ENCODE measurements at places on chromosomes 6 and 20.

- peaks cover 54% of the 10 kb centered on the region for H3K36me3 ChIP-seq
- peak overlapping the region; percentile 62 for H3K4me3 ChIP-seq
- H3K4me1 ChIP-seq = no peaks in the 10 kb centered on the region
- H3K27ac ChIP-seq = no peak overlapping the region
Observed at GRCh38 chr6:169654598-169655391, 47.0 kb downstream of the WDR27 start.

- no peaks in the 10 kb centered on the region for H3K27me3 ChIP-seq
- no peaks in the 10 kb centered on the region for H3K36me3 ChIP-seq
- H3K4me1 ChIP-seq = no peaks in the 10 kb centered on the region
- no peak for DNase-seq
Observed at GRCh38 chr6:18439581-18439980, 52.4 kb downstream of the RNF144B start.

GRCh38 chr6:75850026-75850833, 101.2 kb downstream of the MYO6 start:
- peaks cover 12% of the 10 kb centered on the region for H3K36me3 ChIP-seq
- H3K4me3 ChIP-seq = no peak overlapping the region
- peak overlapping the region; percentile 77 for H3K27ac ChIP-seq
- DNase-seq = no peak
- H3K27me3 ChIP-seq = peaks cover 2% of the 10 kb centered on the region

DNA sequence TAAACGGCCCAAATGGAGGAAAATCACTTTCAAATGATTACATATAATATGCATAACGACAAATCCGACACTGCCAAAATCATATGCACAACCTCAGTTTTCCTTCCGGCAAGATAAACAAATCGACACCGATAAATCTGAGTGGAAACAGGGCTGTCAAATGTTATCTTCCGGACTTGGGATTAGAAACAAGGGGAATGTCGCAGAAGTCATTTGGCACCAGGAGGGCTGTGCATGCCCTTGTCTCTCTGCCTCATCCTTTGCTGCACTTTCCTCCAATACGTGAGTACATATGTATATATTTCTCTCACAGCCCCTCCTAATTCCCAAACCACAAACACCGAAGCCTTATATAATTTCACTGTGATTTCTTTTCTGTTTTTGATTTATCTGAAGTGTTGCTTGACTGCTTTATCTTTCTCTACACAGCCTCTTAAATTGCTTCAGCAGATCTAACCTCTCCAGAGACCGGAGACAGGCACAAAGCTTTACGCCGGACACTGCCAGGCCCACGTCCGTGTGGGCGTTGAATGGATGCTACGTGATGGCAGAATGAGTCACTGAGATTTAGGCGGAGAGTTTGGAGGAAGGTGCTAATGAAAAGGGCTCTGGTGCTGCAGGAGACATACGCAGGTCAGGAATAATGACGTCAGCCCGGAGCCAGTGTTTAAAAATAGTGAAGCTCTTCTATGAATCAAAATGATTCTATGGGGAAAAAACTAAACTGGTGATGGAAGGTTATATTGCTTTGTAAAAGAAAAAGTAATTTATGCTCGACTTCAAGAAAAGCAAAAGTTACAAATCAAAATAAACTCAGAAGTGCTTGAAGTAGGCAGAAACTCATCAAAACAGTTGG, 21.0 kb upstream of the PRELID3B start:
- no peak for DNase-seq
- no peaks in the 10 kb centered on the region for H3K36me3 ChIP-seq
- H3K4me3 ChIP-seq = no peak overlapping the region
- H3K4me1 ChIP-seq = no peaks in the 10 kb centered on the region
- no peaks in the 10 kb centered on the region for H3K27me3 ChIP-seq

DNA sequence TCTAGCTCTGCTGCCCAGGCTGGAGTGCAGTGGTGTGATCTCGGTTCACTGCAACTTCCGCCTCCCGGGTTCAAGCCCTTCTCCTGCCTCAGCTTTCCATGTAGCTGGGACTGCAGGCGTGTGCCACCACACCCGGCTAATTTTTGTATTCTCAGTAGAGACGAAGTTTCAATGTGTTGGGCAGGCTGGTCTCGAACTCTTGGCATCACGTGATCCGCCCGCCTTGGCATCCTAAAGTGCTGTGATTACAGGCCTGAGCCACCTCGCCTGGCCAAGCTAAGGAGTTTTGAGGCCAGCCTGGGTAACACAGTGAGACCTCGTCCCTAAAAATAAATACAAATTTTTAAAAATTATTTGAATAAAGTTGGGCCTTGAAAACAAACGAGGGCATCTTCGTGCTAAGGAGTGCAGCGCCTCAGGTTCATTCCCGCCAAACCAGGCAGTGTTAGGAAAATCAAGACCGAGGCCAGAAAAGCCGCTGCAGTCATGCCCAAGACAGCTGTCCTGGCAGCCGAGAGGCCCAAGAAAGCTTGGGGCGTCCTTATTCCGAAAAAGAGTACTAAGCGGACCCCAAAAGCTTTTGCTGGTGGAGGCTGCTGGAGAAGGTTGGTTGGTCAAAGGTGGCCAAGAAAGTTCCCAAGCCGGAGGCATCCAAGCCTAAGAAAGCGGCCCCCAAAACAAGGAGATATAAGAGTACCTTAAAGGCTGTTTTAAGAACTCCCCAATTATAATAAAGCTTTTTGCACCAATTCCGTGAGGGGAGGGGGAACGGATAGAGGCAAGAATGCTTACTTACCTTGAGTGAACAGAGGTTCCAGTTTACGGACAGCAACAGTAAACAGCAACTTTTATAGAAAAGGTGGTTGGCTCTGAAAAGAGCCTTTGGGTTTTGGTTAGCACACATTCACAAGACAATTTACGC, 109.0 kb downstream of the HFE start:
- peak overlapping the region; percentile 96 for H3K4me3 ChIP-seq
- no peaks in the 10 kb centered on the region for H3K36me3 ChIP-seq
- peaks cover 29% of the 10 kb centered on the region for H3K4me1 ChIP-seq

- H3K27me3 ChIP-seq = peaks cover 5% of the 10 kb centered on the region
- peak overlapping the region; percentile 37 for H3K27ac ChIP-seq
- H3K36me3 ChIP-seq = no peaks in the 10 kb centered on the region
- H3K4me3 ChIP-seq = peak overlapping the region; percentile 1
Observed at GRCh38 chr6:3987053-3987452, 91.9 kb downstream of the FAM217A start.

DNA sequence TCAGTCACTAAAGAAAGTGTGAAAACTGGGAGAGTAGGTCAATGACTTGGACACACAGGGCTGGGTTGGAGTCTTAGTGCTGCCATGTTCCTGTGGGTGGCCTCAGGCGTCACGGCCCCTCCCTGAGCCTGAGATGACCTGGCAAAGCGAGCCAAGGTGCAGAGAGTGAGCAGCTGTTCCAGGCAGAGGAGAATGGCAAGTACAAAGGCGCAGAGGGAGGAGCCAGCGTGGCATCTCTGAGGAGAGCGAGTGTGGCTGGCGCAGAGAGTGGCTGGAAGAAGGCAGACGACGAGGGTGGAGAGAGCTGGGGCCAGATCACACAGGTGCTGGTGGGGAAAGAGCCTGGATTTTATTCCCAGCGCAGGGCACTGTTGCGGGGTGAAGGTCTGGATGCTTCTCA, 20.6 kb upstream of the CHMP4B start:
- peak overlapping the region; percentile 70 for H3K4me3 ChIP-seq
- H3K36me3 ChIP-seq = peaks cover 5% of the 10 kb centered on the region
- no peaks in the 10 kb centered on the region for H3K27me3 ChIP-seq
- no peak overlapping the region for H3K27ac ChIP-seq
- H3K4me1 ChIP-seq = peaks cover 40% of the 10 kb centered on the region

- peak; percentile 41 for DNase-seq
- no peak overlapping the region for H3K27ac ChIP-seq
- no peak overlapping the region for H3K4me3 ChIP-seq
- peaks cover 16% of the 10 kb centered on the region for H3K27me3 ChIP-seq
Observed at GRCh38 chr6:33975661-33976436, 170.0 kb downstream of the GRM4 start.

GRCh38 chr6:28981431-28981832, 23.7 kb downstream of the ZNF311 start:
- H3K36me3 ChIP-seq = peaks cover 5% of the 10 kb centered on the region
- peaks cover 57% of the 10 kb centered on the region for H3K4me1 ChIP-seq
- peaks cover 17% of the 10 kb centered on the region for H3K27me3 ChIP-seq
- H3K27ac ChIP-seq = peak overlapping the region; percentile 90
- peak; percentile 74 for DNase-seq

DNA sequence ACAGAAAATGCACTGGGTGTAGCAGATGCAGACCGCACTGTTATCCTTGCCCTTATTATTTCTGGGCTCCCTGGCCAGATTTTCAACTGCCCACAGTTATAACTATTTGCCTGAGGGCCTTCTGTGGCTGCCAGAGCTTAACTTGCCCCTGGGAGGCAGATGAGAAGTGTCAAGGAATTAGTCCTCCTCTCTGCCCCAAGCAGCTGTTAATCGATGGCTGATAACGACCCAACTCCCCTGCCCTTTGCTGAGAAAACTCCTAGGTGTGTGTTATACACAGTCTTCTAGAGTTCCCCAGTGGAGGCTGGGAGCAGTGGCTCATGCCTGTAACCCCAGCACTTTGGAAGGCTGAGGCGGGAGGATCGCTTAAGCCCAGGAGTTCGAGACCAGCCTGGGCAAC, 44.4 kb upstream of the SHLD1 start:
- no peak overlapping the region for H3K27ac ChIP-seq
- no peak overlapping the region for H3K4me3 ChIP-seq
- no peak for DNase-seq
- H3K27me3 ChIP-seq = no peaks in the 10 kb centered on the region
- H3K36me3 ChIP-seq = no peaks in the 10 kb centered on the region
- H3K4me1 ChIP-seq = peaks cover 3% of the 10 kb centered on the region

GRCh38 chr6:169720207-169720855, 4.0 kb downstream of the PHF10 start:
- H3K27me3 ChIP-seq = peaks cover 6% of the 10 kb centered on the region
- no peak overlapping the region for H3K27ac ChIP-seq
- no peak overlapping the region for H3K4me3 ChIP-seq
- peaks cover 4% of the 10 kb centered on the region for H3K36me3 ChIP-seq
- peaks cover 8% of the 10 kb centered on the region for H3K4me1 ChIP-seq

DNA sequence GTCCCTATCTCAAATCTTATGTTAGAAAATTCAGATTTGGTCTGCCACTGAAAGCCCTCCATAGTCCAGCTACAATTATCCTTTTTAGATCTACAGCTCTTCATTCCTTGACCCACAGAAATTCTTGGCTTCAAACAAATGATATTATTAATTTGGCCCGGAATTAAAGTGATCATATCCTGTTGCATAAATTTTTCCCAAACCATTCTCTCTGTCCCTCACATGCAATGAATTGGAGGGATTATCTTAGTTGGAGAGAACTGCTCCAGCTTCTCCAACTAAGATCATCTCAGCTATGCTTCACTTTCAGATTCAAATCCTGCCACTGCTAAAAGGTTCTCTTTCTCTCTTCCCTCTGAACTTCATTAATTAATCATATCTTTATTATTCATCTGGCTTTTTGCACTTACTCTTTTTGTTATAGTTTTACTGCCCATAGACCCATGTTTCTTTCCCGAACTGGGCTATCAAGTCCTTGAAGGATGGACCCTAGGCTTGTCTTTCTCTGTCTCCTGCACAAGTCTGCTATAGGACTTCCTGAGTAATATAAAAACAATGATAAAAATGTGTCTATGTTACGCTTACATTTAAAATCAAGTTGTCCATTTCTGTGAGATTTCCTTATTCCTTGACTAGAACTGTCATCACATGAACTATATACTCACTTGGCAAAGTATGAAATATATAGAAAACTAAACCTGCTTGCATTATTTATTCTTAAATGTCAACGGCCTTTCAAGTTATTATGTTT, 493.9 kb upstream of the MARCKS start:
- H3K4me3 ChIP-seq = no peak overlapping the region
- H3K36me3 ChIP-seq = no peaks in the 10 kb centered on the region

DNA sequence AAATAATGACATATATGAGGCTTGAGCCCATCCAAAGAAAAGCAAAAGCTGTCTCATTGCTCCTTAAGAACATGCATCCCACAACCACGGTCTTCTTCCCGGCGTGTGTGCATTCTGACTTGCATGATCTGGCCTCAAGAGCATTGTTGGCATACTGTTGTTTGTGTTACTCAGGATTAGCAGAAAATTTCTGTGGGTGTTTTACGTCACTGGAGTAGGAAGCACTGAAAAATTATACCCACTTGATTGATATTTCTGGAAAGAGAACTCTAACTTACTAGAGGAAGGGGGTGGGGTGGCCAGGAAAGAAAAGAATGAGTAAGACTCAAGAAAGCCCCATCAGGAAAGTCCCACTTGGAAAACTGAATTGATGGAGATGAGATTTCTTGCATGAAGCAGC, 326.2 kb upstream of the PRDM1 start:
- no peaks in the 10 kb centered on the region for H3K4me1 ChIP-seq
- no peaks in the 10 kb centered on the region for H3K27me3 ChIP-seq
- no peak overlapping the region for H3K27ac ChIP-seq
- DNase-seq = no peak

DNA sequence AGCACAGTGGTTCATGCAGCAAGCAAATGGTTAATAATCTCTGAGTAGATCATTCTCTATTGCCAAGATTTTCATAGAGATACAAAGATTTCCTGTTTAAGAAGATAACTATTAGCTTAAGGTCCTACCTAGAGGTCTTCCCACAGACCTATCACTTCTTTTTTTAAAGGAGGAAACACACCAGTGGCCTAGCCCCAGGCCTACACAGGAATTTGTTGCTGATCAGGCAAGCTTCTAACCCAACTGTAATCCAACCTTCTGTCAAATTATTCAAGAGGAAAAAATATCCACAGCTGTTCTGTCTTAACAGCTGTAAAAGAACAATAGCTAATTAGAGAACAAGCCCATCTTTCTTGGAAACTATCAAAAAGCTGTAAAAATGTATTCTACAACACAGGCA, 332.8 kb downstream of the BTBD9 start:
- peaks cover 19% of the 10 kb centered on the region for H3K4me1 ChIP-seq
- no peak for DNase-seq
- H3K36me3 ChIP-seq = no peaks in the 10 kb centered on the region
- no peaks in the 10 kb centered on the region for H3K27me3 ChIP-seq
- no peak overlapping the region for H3K27ac ChIP-seq
- H3K4me3 ChIP-seq = no peak overlapping the region

GRCh38 chr20:9052136-9052535, 16.8 kb upstream of the PLCB4 start:
- no peaks in the 10 kb centered on the region for H3K27me3 ChIP-seq
- H3K27ac ChIP-seq = no peak overlapping the region
- no peak overlapping the region for H3K4me3 ChIP-seq
- no peaks in the 10 kb centered on the region for H3K36me3 ChIP-seq
- no peak for DNase-seq
- H3K4me1 ChIP-seq = peaks cover 12% of the 10 kb centered on the region

GRCh38 chr6:78966542-78966941, 99.2 kb downstream of the IRAK1BP1 start:
- peaks cover 23% of the 10 kb centered on the region for H3K4me1 ChIP-seq
- H3K4me3 ChIP-seq = no peak overlapping the region
- no peaks in the 10 kb centered on the region for H3K27me3 ChIP-seq

- H3K36me3 ChIP-seq = no peaks in the 10 kb centered on the region
- H3K4me1 ChIP-seq = no peaks in the 10 kb centered on the region
- H3K4me3 ChIP-seq = no peak overlapping the region
- H3K27ac ChIP-seq = no peak overlapping the region
- no peak for DNase-seq
Observed at GRCh38 chr6:1190366-1190765, 121.5 kb upstream of the FOXQ1 start.

GRCh38 chr6:38168699-38169098, 349.2 kb downstream of the ZFAND3 start:
- H3K4me3 ChIP-seq = no peak overlapping the region
- H3K27me3 ChIP-seq = peaks cover 18% of the 10 kb centered on the region
- peaks cover 13% of the 10 kb centered on the region for H3K4me1 ChIP-seq
- no peak overlapping the region for H3K27ac ChIP-seq

Data from endothelial cell (in vitro differentiated cells).